ENCODE measurements at places on chromosomes 12 and 14. TPM values are rescaled to one million over a fixed set of nuclear protein-coding genes. Genes with fewer than 3 reads are reported as not detected.

GRCh38 chr14:60487211-60487610 lies 1.3 kb upstream of the C14orf39 start:
- no peak for DNase-seq

DNA sequence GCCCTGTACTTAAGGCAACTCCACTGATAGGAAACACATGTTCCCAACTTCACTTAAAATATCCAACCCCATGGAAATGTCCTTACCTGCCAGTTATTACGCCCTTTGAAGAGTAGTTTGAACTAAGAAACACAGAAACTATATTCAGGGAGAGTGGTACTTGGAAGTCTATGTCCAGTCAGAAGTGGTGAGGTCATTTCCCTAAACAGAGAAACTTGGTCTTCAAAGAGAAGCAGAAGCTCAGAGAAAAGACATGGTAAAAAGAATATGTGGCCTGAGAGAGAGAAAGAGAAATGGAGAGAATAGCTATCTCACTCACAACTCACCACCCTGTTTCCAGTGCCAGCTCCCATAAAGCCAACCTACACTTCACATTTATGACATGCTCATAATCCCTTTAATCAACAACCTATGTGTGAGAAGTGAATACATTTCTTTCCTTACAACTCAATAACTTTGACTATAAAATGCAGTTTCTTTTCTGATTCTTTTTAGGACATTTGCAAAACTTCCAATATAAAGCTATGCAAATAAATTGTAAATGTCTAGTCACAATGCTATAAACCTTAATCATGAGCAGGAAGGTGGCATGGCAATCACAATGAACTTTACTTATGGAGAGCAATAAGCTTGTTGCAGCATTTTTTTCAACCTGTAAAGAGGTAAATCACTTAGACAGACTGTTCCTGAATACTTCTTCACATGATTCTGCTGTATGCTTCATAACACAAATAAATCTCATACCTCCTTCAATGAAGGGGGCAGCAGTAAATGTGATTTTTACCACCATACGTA lies 67.1 kb downstream of the CPNE8 start:
- DNase-seq, result no peak

TMPRSS12 gene
- not detected for total RNA-seq

AJUBA gene
- total RNA-seq, result 146 TPM

- no peak for DNase-seq
These were observed 19.6 kb upstream of the TMEM106C start for GRCh38 chr12:47943623-47944340.

PZP gene
- not detected for total RNA-seq

Measured in astrocyte (in vitro differentiated cells and primary cell).